SK-N-SH (cell line): ENCODE measurements at places on chromosomes 6 and 20.

GRCh38 chr6:3651698-3652229 is 99.7 kb downstream of the PXDC1 start:
- no peak for DNase-seq

GRCh38 chr6:80472271-80472670 is 365.8 kb downstream of the BCKDHB start:
- DNase-seq = no peak

DNA sequence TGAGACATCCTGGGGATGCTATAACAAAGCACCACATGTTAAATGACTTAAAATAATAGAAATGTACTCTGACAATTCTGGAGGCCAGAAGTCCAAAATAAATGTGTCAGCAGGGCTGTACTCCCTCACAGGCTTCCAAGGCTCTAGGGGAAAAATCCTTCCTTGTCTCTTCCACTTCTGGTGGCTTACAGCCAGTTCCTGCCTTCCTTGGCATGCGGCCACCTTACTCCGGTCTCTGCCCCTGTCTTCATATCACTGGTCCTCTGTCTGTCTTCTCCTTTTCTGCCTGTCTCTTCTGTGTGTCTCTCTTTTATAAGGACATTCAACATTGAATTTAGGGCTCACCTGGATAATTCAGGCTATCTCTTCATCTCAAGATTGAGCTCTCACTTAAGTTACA is 155.3 kb upstream of the SYNCRIP start:
- DNase-seq = no peak

DNA sequence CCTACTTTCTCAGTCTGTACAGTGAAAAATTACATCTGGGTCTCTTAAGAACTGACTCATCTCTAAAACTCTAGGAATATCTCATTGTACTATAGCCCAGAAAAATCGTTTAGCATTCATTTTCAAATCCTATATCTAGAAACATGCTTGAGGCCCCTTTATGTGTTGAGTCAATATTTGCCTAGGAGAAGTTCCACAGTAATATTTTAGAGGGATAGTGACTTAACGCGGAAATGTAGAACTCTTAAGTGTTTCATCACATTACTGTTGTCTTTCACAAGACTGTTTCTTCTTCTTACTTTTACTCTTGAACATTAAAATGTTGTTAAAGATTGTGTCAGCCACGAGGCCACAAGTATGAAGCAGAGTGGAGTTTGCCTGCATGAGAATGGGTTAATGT is 23.0 kb upstream of the MYLIP start:
- DNase-seq = no peak

GRCh38 chr6:786946-787763 is 94.2 kb upstream of the EXOC2 start:
- DNase-seq = peak; percentile 57

DNA sequence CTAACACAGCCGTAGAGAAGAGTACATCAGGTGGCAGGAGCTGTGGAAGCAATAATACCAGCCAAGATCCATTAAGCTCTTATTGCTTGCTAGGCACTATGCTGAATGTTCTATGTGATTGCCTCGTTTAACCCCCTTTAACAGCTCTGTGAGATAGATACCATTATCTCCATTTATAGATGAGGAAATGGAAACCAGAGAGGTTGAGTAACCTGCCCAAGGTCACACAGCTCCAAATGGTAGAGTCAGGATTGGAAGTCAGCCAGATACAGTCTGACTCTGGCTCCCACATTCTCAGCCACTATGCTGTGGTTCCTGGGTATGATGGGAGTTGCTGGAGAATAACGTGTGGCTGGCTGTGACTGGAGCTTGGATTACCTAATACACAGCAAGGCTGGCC is 92.4 kb downstream of the DLGAP4 start:
- no peak for DNase-seq

DNA sequence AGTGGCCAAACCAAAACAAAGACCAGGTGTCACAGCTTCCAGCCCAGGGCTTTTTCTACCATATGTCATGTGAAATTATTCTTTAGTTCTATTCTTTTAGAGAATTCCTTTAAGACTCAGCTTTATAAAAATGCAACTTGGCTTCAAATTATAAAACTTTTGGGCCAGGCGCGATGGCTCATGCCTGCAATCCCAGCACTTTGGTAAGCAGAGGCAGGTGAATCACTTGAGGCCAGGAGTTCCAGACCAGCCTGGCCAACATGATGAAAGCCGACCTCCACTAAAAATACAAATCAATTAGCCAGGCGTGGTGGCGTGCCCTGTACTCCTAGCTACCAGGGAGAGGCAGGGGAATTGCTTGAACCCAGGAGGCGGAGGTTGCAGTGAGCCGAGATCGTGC is 210.3 kb upstream of the ARG1 start:
- DNase-seq = no peak

- no peak for DNase-seq
These were observed 135.6 kb downstream of the SLC24A3 start for GRCh38 chr20:19347943-19348456.

DNA sequence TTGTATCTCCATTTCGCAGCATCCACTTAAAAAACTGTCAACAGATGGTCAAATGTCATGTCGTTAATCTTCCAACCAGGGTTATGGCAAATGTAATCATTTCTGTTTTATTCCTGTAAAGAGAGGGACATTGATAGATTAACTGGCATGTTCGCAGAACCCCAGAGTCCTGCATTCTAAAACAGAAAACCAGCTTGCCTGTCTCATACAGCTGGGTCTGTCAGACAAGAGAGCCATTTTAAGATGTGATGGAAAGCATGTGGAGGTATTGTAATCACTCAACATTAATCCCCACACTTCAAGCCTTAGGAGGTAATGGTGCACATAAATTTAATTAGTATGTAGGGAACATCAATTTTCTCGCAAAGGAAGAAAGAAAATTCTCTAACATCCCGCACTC is 4.4 kb downstream of the SMLR1 start:
- DNase-seq = no peak

- no peak for DNase-seq
These were observed 12.9 kb upstream of the TMX4 start for GRCh38 chr20:8032499-8032898.

GRCh38 chr6:20313051-20313450 is 88.6 kb upstream of the E2F3 start:
- DNase-seq = no peak

DNA sequence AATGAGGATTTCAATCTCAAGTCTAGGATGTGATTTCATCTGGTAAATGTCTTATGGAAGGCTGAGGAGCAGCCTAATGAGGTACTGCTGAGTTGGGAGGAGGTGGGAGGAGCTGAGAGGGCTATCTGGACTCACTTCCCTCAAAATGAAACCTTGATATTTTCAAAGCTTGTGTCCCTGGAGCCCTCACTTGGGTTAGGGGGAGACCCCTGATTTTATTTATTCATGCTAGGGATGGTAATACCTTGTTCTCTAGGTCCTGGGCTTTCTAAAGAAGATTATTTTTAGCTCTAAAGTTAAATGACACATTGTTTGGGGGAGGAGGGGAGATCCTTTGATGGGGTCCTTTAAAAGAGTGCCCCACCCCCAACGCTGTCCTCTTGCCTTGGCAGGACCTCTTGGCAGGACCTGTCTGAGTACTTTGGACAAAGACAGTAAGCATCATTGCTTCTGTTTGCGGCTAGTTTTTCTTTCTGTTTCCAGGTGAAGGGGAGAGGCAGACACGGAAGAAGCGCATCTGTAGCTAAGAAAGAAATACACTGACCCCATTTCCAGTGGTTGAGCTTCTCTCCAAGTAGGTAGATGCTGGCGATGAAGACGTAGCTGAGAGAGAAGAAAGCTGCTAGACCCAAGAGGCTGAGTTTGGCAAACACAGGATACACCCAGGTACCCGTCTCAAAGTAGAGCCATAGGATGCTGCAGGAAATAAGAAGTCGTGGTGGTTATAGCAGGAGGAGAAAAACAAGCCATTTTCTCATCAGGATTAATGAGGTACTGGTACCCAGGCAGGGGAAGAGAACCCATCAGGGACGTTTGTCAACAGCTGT is 55.6 kb downstream of the ADTRP start:
- no peak for DNase-seq

GRCh38 chr20:14566505-14566904 is 229.1 kb upstream of the FLRT3 start:
- no peak for DNase-seq

DNA sequence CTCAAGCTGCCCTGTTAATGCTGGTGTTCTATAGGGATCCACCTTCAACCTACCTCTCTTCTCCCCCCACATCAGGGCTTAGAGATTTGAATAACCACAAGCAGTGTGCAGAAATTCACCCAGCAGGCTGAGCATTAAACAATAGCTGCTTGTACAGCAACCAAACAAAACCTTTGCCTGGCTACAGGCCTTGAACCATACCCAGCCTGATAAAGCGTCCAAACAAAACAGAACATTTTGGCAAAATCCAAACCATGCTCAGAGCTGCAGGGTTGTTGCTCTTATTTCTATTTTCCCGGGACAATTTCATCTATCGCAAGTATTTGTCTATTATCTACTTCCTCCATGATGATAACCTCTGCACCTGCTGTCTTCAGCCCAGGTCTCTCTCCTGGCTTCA is 142.3 kb downstream of the UNC5CL start:
- no peak for DNase-seq

DNA sequence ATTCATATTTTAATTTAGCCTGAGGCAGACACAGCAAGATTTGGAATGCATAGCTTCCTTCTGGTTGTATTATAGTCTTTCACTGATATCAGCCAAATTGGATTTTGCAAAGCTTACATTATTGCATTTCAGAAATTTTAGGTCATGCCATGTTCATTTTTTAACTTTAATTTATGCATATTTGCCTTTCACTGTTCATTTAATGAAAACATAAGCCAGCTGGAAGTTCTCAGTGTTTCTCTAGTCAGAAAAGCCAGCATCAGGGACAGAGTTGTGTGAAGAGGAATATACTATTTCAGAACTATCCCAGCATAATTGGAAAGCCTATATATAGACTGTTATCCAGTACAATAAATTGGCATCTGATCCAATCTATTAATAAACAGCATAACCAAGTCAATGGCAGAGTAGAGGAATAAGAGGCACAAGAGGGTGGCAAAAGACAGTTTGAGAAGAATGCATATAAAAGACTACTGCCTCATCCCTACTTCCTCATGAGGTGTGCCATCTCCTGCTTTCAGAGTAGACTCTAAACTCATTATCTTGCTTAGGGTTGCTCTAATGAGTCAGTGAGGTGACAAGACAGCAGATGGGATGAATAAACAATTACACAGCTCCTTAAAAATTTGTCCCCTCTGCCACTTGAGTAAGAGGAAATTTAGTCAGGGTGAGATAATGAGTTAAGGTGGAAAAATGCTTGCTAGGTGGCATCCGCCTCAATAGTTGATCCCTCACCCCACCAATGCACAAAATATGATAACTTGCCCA is 159.8 kb upstream of the HCRTR2 start:
- no peak for DNase-seq

DNA sequence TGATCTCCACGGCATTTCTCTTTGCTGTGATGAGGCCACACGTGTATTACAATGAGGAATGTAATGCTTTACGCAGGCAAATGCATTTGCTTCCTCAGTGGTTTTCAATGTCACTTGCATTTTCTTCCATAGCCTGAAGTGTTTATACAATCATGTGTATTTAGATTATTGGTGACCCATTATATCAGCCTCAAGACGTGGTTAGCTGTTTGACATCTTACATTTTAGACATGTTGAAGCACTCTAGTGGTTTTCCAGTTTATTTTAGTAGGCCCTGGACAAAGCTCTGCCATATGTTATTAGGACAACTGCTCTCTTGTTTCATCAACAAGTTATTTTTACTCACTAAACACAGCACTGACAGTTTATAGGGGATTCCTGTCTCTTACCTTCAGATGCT is 200.4 kb downstream of the UTRN start:
- no peak for DNase-seq

GRCh38 chr6:130886966-130887365 is 59.8 kb downstream of the SMLR1 start:
- no peak for DNase-seq

DNA sequence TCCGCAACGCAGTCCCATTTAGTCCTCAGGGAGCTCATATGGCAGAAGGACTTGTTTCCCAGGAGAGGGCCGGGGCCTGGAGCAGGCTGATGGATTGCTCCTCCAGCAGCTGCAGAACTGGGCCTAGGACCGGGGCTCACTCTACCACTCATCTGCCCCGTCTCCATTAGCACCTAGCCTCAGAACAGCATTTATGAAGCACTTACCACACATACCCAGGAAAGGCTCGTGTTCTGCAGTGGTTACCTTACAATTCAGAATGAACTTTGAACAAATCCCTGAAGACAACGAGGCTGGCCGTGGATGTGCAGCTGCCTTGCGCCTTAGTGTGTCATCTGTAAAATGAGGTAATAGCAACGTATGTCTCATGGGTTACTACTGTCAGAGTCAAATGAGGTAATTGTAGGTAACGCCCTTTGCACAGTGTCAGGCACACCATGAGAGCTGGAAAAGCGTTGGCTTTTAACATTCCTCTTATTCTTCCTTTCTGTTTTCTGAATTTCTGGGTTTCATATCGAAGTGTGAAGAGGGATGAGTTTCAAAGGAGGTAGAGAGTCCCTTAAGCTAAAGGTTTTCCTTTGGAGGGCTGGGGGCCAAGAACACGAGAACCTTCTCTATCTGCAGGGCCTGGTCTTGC is 46.3 kb upstream of the CD93 start:
- DNase-seq = no peak

- no peak for DNase-seq
These were observed 70.2 kb downstream of the BMP2 start for GRCh38 chr20:6837730-6838129.

DNA sequence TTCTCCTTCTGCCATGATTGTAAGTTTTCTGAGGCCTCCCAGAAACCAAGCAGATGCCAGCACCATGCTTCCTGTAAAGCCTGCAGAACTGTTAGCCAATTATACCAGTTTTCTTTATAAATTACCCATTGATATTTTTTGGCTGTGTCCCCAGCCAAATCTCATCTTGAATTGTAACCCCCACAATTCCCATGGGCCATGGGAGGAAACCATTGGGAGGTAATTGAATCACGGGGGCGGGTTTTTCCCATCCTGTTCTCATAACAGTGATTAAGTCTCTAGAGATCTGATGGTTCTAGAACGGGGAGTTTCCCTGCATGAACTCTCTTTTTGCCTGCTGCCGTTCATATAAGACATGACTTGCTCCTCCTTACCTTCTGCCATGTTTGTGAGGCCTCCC is 788.5 kb downstream of the C6orf118 start:
- DNase-seq = no peak

- no peak for DNase-seq
These were observed 38.8 kb downstream of the ISM1 start for GRCh38 chr20:13259921-13260320.

DNA sequence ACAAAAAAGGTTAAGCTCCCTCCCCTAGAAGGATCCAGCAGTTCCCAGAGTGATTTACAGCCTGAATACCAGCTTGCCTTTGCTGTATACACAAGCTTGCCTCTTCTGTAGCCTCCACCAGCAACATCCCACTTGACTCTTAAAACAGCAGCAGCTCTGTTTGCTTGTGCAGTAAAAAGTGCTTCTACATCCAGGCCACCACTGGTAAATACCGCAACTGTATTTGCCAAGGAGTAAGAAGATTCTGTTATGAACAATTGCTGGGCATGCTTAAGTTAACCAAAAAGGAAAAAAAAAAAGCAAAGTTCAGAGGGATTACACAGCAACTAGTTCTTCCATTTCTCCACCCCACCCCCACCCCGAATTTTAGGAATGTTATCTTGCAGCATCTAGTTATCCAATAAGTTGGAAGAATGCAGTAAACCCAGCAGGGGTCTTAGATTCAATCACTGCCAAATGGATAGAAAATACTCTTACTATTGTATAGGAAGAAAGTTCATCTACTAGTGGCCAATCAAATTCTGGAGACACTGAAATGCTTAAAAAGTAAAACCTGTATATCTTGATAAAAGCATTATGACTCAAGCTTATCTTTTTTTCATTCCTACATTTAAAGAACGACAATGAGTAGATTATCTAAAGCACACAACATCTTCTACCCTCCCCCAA is 4.8 kb downstream of the SALL4 start:
- DNase-seq = no peak

GRCh38 chr6:34328969-34329368 is 63.5 kb downstream of the NUDT3 start:
- no peak for DNase-seq
